NCI-H526 (cell line): ENCODE measurements at places on chromosomes 1 and 21.

- DNase-seq: no peak
Observed at GRCh38 chr1:5753549-5754421, 238.4 kb downstream of the NPHP4 start.

DNA sequence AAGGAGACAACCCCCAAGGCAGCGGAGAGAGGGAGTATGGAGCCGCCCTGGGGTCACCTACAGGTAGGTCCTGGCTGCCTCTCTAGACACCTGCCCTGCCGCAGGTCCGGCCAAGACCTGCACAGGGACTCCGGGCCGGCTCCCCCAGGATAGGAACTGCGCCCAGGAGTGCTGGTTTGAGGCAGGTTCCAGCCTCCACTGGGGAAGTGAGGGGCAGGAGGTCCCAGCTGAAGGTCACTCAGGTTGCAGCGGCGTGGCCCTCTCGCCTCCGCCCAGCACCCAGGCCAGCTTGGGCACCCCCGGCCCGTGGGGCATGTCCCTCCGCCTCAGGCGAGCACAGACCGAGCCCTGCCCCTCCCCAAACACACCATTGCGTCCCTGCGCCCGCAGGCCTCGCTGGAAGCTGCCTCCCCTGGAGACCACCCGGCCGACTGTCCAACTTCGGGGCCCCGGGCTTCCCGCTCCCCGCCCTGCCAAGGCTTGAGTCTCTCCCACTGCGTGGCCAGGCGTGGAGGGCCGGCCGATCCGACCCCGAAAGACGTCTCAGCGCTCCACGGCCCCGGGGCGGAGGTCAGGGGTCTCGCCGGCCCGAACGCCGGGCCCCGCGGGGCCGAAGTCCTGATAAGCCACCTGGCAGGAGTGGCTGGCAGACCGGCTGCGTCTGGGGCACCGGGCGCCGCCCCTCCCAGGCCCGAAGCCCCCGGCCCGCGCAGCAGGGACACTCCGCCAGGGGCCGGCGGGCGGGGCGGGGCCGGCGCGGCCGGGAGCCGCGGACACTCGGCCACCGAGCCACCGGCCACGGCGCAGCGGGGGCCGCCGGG, 1.4 kb upstream of the SKI start:
- DNase-seq: no peak

- DNase-seq: peak; percentile 77
Observed at GRCh38 chr1:9960706-9961562, 17.7 kb downstream of the NMNAT1 start.

- DNase-seq: no peak
Observed at GRCh38 chr1:43069461-43070050, 102.5 kb downstream of the EBNA1BP2 start.

DNA sequence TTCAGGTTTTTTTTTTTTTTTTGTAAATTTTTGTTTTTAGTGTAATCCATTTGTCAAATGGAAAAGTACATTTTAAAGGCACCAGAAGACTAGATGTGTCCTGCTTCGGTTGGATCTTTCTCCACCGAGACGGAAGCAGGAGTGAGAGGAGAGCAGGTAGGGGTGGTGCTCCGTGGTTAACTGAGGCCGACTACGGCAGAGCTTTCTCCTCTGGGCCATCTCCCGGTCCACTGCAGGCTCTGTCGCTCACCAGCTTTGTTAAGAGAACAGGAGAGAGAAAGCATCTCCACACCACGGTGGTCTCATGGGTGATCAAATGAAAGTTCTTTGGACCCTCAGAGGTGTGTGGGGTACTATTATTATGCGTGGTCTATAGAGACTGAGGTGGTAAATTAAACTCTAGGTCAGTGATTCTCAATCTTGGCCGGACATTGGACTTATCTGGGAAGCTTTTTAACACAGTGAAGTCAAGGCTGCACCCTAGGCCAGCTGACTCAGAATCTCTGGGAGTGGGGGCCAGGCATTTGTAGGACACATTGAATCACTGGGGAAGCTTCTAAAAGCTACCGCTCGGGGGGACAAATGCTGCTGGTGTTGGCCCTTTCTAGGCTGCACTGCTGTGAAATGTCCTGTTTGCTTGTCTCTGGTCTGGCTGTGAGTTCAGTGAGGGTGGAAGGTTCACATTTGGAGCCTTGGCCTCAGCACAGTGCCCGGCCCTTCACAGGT, 25.0 kb downstream of the ABCA4 start:
- no peak for DNase-seq

DNA sequence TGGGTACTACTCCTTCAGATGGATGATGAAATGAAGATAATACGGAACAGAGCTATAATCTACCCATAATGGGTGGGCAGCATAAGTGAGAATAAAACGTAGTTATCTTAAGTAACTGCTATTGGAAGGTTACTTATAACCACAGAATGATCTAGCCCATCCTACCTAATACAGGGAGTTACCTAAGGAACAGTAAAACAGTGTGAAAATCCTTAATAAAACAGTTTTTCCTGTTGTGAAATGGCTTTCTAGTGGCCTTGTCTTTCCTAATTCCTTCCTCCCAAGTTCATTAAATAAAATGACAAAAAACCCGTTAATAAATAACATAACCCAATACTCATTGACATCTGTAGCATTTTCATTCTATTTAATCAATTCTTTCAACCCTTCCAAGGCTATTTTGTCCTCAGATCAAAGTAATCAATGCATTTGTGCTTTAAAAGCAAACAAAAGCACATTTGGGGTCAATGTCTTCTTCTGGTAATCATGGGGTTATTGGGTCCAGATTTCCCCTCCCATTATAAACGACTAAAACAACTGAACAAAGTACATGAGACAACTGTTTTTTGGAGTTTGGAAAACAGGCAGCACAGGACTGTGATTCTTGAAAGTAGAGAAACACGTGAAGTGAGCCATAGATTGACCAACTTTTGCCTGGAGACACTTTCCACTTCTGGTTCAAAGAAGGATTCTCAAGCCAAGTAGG, 42.0 kb downstream of the PAPPA2 start:
- DNase-seq: no peak

DNA sequence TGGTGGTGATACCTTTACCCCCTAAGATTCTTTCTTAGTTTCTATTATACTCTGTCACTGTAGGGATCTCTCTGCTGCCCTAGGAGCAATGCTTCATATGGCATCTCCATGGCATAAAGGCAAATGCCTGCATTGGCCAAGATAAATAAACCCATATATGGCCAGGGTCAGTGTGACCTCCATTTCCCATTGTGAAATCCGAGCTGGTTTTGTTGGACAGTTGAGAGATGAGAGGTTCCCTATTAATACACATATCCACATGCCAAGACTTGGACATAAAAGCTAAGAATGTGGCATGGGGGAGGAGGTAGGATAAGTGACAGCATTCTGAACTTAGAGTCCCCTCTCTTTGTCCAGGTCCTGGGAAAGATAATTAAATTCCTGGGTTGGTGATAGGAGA, 1.4 kb downstream of the TPM3 start:
- DNase-seq: no peak

DNA sequence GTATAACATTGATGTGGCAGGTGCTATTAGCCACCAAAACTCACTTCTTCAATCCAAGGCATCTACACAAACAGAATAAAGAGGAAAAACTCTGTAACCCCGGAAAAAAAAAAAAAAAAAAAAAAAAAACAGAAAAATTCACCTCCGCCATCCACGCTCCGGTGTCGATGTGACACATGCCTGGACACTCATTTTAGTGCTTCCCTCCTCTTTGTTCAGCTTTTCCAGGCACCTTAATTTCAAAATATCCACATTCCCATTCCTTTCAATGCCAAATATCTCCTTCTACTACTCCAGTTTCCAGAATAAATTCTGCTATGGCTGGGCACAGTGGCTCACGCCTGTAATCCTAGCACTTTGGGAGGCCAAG, 5.8 kb upstream of the RERE start:
- no peak for DNase-seq

- DNase-seq: no peak
Observed at GRCh38 chr1:37282764-37283163, 191.6 kb upstream of the ZC3H12A start.

DNA sequence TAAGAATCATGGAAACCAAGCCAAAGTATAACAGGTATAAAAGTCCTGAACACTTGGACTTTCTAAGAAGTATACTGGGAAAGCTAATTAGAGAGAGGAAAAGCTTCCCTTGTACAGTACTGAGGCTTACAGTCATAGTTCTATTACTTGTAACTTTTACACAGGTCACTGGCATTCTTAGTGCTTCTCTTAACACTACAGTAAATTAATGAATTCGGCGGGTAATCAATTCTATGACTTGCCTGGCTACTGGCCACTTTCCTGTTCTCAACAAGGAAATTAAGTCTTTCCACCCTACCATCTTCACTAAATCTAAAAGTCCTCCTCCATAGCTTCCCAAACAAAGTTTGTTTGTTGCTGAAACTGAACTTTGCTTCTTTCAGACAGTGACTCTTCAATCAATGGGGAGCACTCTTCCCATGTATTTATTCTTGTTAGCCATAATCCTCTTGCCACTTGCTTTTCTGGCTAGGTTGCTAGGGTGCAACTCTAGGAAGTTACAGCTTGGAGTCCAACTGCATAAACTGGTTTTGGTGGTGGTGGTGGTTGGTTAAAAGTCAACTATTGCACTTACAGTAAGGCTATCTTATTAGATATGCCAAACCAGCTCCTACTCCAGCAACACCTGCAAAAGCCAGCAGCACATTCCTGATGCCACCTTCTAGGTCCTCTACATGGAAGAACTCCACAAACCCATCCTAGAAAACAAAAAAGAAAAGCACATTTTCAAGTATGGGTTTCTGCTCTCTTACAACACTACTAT, 2.4 kb downstream of the MCL1 start:
- DNase-seq: no peak

DNA sequence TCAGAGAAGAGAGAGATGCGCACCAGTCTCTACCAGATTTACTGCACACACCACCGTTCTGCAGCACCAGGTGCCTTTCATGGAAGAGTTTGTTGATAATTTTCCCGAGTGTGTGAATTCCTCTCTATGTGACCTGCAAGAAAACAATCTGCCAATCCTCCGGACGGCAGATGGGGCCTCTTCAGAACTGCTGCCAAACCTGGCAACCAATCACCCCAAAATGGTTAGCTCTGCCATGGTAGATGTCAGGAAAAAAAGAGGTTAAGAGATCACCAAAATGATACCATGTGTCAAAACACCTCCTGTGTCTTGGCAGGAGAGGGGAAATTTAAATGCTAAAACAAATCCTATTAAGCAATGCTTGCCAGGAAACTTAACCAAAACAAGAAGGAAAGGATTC, 96.5 kb downstream of the DAB1 start:
- DNase-seq: no peak

GRCh38 chr1:45259053-45259452, 52.6 kb upstream of the ZSWIM5 start:
- no peak for DNase-seq

- no peak for DNase-seq
Observed at GRCh38 chr1:221753828-221754188, 11.9 kb upstream of the DUSP10 start.

GRCh38 chr1:62962901-62963776, 179.2 kb downstream of the ATG4C start:
- DNase-seq: peak; percentile 4

DNA sequence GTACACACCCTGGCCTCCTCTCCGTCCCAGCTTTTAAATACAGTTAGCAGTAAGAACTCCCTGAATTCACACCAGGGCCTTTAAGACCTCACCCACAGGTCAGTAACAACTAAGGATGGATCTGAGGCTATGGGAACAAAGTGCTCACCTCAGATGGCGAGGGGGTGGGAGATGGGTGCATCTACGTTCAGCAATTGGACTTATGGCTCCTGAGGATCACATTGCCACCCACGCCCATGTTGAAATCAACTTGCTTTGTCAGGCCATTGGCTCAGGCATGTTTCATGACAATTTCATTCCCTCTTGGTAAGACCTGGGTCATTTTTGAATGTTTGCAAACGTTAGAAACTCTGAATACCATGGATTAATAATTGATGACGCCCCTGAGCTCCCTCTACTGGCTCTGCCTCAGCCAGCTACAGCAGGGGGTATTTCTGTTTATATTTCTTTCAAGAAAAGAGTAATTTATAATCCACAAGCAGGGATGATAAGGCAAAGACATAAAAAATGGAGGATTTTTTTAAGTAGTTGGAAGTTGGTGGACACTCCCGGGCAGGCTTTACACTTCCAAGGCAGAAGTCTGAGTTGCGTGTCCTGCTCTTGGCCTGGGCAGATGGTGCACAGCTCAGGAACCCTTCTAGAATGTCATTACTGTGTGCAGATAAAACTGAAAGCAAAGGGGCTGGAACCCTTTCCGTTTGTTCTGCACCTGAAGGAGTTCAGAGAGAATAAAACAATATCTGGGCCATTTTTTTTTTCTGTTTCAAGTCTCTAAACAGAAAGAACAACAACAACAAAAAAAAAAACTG, 13.7 kb upstream of the LBR start:
- no peak for DNase-seq

GRCh38 chr1:18109756-18110597, 2.4 kb downstream of the IGSF21 start:
- DNase-seq: peak; percentile 86

- DNase-seq: peak; percentile 99
Observed at GRCh38 chr1:155167166-155168104, 5.7 kb downstream of the KRTCAP2 start.

DNA sequence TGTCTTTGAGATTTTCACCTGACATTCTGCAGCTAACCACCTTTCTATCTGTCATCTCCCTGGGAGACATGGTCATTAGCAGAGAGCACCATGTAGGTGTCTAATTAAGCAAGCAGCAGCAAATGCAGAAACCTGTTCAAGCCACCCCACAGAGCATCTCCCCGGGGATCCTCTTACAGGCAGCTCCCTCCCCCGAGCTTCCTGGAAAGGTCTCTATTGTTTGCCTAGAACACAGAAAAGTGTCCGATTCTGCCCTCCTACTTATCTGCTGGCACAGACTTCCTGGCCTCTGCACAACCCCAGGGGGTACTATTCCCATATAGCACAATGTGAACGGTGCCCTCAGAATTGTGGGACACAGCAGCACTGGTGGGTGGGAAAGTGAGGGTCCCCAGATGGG, 46.1 kb downstream of the PLEKHA6 start:
- DNase-seq: no peak

DNA sequence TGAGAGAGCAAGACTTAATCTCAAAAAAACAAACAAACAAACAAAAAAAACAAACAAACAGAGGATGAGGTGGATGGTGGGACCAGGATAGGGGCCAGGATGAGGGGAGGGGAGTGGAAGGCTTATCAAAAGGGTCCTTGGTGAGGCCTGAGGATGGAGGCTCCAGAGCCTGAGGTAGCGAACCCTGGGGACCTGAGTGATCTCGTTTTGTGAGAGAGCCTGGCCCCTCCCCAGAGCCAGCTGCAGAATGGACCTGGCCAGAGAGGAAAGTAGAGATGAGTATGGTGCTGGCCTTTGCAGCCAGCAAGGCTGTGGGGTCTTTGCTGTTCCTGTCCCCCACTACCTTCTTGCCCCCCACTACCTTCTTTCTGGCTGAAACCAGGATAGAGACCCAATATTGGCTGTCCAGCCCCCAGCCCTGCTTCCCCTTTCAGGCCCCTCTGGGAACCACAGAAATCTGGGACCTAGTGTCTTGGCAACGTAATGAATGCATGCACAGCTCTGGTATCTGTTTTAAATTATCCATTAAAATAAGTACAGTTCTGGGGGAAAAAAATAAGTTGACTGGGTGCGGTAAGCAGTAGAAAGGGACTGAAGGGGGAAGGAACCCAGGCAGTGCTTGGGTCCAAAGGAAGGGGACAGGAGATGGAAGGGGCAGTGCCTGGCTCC, 1.1 kb upstream of the LMNA start:
- no peak for DNase-seq
